ENCODE measurements at places on chromosomes 12 and 14.
A peak's percentile ranks its signal among the peaks of the same experiment; 100 is the strongest.

DNA sequence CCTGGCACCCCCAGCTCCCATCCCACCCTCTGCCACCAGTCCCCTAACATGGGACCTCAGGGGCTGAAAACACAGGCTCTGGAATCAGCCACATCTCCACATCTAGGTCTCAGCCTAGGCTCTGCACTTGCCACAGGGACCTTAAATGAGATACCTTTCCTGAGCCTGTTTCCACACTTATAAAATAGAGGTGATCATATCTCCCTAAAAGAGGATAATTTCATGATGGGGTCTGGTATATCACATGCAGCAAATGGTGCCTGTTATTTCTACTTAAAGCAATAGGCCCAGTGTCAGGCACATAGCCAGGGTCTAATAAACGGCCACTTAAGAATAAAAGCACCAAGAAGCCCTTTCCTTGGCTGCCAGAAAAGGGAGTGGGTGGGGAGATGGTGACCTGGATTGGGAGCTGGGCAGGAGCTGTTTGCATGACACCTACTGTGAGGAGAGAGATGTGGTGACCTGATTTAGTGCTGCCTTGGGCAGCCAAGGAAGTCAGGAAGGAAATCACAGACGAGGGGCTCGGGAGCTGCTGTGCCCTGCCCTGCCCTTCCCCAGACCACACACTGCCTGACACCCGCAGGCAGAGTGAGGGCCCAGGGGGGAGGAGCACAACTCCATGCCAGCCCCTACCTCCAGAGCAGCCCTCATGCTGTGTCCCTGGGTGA is 71.2 kb downstream of the IRF2BPL start:
- no peak for DNase-seq

GRCh38 chr12:52198454-52199215 is 6.8 kb upstream of the KRT80 start:
- no peak for DNase-seq

GRCh38 chr12:131478468-131478867 is 232.4 kb upstream of the SFSWAP start:
- no peak for DNase-seq

- DNase-seq: peak; percentile 79
Observed at GRCh38 chr14:71497645-71498086, 434.6 kb upstream of the RGS6 start.

- no peak for DNase-seq
Observed at GRCh38 chr12:6469609-6470374, 685 bp downstream of the VAMP1 start.

DNA sequence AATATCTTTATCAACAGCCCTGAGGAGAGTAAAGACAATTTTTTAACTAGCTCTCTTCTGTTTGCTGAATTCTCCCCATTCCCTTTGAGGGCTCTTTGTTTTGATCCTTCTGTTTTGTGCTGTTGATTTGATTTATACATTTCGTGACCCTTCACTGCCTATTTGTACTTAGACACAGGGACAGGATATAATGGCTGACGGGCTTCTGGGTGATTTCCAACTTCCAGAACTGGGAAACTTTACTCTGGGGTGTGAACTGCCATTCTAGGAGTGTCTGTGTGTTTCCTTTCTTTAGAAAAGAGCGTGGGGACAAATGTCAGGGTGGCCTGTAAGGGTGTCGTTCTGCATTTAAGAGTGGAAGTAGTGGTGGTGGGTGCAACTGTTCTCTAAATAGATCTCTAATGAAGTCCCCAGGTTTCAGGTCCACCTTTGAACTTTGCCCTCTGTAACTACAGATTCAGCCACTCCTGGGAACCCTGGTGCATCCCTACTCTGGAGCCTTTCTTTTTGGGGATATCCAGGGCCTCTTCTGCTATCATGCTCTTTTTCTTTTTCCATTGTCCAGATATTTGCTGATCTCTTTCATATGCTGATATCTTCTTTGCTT is 22.3 kb upstream of the SSPN start:
- no peak for DNase-seq

GRCh38 chr12:48940181-48940580 is 14.9 kb upstream of the FKBP11 start:
- DNase-seq: no peak

DNA sequence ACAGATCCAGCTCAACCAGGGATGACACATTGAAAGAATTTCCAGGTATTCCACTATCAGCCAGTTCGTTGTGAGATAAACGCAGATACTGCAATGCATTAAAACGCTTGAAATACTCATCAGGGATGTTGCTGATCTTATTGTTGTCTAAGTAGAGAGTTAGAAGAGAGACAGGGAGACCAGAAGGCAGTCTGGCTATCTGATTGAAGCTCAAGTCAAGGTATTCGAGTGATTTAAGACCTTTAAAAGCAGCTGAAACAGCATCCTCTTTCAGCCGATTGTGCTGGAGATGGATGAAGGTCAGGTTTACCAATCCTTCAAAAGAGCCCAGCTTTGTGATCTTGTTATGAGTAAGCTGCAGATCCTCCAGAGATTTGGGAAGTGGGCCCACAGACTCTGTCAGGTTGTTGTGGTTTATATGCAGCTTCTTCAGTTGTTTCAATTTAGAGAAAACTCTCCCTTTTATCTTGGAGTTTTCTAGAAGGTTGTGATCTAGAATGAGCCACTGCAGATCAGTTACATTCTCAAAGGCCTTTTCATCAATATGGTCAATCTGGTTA is 3.0 kb downstream of the LUM start:
- DNase-seq: no peak

DNA sequence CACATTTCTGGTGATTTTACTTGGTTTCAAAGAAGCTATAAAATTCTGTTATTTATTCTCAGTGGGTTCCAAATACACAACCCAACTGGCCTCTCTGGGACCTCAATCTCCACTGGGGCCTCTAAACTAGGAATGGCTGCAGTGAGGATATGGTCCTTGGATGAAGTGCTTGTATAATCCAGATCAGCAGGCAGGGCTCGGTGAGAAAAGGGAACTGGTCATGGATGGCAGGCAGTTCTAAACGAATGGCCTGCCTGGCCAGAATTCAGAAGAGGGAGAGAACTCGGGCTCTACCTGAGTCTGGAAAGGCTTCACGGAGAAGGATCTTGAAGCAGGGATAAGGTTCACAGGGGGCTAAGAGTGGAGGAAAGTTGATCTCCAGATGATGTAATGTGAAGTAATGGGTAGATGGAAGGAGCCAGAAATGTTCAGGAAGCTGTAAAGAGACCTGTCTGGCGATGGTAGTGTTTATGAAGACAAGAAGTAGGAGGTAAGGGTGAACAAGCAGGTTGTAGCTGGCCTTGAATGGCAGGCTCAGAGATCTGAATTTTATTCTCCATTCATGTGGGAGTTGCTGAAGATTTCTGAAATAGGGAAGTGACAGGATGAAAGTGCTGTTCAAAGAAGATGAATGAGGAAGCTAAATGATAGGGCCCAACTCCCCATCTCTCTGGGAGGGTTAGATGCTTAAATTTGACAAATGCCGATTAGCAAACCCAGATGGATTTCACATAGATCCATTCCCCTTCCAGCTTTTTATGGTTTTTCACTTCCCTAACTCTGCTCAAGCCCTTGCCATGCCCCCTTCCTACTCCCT is 31.5 kb upstream of the ANO6 start:
- DNase-seq: no peak

- DNase-seq: no peak
Observed at GRCh38 chr12:95942101-95942523, 302 bp downstream of the CCDC38 start.

- DNase-seq: no peak
Observed at GRCh38 chr14:85447883-85448282, 82.1 kb upstream of the FLRT2 start.

DNA sequence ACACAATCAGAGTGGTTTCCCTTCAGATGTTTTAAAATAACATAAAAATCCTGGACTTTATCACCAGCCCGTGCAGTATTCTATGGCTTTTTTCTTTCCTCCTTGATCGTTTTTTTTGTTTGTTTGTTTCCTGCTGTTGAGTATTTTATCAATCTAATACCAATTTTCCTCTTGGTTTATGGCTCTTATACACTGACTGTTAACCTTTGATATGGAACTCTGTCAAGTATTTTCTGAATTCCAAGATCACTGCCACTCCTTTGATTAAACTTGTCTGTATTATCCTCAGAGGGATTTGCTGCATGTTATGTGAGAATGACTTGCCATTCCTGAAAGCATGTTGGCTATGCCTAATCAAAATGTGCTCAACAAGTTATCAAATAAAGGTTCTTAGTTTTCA is 88.4 kb downstream of the PELI2 start:
- no peak for DNase-seq

DNA sequence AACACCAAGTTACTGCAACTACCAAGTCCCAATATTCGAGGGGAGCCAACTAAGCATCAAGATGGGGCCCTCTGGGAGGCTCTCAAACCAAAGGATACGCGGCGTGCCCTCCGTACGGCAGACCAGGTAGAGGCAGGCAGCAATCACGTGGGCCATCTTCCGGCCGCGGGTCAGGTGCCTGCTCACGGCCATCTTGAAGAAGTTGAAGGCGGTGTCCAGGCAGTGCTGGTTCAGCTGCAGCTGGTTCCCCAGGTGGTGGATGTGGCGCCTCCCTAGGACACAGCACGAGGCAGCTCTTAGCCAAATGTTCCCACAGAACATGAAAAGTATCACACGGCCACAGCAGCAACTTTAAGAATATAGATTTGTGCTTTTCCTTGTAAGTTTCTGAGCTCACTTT is 24.3 kb downstream of the BTBD6 start:
- DNase-seq: no peak

DNA sequence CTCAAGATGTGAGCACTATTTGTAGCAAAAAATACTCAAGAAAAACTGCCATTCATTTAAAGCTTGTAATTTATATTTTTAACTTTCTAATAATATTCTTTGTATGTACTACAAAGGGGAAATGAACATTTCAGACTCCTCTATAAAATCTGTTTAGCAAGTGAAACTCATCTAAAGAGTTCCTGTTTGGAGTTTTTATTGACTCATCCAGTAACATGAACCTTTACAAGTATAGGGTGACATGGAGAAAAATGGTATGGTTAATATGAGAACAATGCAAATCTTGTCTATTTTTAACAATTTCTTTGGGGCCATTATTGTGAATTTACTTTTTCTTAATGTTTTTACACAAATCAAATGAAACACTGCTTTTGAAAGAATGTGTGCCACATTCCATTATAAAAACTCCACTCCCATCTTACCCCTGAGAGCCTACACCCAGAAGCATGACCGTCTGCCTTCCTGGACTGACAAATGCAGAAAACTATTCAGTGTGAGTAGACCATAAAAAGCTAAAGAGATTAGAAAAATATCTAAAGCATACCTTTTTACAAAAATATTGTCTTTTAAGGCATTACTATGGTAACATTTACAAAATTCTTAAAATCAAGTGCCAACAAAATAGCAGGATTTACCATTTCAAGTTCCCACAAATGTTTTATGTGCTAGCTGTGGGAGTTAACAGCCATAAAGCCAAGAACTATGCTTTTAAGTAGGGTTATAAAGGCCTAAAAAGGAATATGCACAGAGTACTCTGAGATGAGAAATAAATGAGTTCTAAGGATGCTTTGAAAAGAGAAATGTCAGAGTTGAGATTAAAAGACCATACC is 144.0 kb downstream of the ADAMTS20 start:
- no peak for DNase-seq

- peak; percentile 19 for DNase-seq
Observed at GRCh38 chr12:2794191-2794735, 507 bp upstream of the FKBP4 start.

DNA sequence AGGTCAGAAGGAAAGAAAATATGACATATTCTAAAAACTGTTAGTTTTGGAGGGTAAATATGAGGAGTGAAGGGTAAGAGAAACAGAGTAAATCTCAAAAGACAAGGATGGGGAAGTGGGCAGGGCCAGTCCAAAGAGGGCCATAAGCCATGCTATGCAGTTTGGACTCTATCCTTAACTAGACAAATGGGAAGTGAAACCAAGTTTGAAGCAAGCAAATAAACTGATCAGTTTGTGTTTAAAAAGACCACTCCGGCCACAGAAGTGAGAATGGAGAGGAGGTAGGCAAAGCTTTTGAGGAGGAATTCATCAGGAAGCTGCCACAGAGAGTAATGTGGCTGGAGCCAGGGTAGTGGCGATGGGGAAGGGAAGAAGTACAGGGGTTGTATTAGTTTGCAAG is 37.5 kb upstream of the DAAM1 start:
- DNase-seq: no peak

GRCh38 chr12:24463375-24463774 is 485.5 kb downstream of the BCAT1 start:
- no peak for DNase-seq

GRCh38 chr14:69413483-69413882 is 15.0 kb downstream of the SLC39A9 start:
- no peak for DNase-seq

DNA sequence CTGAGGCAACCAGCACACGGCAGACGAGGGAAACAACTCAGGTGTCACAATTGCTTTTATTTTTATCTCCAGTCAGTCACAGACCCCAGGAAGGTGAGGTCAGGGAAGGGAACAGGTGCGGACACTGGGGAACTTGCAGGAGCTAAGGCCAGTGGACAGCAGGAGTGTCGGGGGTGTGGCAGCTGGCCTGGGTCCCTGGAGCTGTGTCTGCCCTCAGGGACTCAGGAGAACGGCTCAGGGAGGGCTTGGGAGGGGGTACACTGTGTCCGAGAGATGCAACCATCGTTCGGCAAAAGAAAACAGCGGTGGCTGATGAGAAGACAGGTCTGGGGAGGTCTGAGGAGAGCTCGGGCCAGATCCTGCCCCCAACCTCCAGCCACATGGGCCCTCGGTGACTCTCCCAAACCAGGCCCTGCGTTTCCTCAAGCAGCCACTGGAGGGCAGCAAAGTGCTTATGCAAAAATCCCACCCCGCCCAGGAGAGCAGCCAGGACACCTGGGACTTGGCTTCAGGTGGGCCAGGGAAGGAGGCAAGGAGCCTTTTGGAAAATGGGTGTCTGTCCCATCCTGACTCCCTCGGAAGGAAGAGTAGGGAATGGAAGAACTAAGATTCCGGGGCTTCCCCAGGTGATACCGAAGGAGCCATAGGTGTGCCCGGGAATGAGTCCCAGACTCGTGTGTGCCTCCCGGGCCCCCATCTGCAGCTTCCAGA is 24.1 kb upstream of the BCDIN3D start:
- DNase-seq: peak; percentile 69

DNA sequence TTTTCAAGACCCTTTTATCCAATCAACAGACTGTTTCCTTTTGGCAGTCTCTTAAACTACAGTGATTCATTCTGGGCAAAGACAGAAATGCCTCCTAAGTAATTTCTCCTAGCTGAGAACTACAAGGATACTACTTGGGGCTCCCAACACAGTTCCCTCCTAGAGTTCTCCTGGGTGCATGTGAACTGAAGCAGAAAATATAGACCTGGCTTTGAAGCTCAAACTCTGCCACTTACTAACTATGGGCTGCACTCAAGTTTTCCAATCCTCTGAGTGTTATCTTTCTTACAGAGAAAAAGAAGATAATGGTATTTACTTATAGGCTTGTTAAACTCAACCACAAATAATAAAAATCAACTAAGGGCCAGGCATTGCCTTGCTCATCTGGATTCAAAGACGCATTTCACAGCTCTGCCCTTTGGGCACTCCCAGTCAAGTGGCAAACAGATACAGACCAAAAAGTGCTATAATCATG is 97.6 kb downstream of the EFCAB11 start:
- DNase-seq: no peak

DNA sequence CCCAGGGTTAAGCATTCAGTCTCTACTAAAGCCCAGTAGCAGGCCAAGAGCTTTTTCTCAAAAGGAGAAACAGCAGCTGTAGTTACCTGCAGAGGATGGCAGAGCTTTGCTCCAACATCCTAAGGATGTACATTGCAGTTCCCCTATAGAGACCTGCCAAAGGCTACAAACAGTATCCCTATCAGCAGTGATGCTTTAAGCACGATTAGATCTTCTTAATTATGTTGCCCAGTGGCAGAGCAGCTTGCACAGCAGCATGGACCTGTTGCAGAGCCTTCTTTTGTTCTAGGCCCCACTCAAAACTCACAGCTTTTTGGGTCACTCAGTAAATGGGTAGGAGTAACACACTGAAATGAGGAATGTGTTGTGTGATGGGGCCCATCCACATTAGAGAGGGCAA is 46.4 kb upstream of the CRY1 start:
- DNase-seq: no peak

Data from activated CD4-positive, alpha-beta T cell treated with anti-CD3 and anti-CD28 coated beads, Interleukin-2, Interleukin-4, amounts not matched to agents 100 ng/mL and 50 ng/mL, durations not matched to agents 16 hours and 8 hours (primary cell).